ENCODE measurements at places on chromosomes 13 and 19. TPM values are rescaled to one million over a fixed set of nuclear protein-coding genes. Genes with fewer than 3 reads are reported as not detected.

The SYNE4 gene
- total RNA-seq, result 3.4 TPM

The CYP4F8 gene
- total RNA-seq, result not detected

The NTF4 gene
- total RNA-seq, result not detected

The EGLN2 gene
- total RNA-seq, result 178 TPM

The RPL18 gene
- 2,217 TPM for total RNA-seq

The SYDE1 gene
- total RNA-seq, result not detected

The ZNF550 gene
- total RNA-seq, result 38.1 TPM

The CEACAM3 gene
- not detected for total RNA-seq

GRCh38 chr13:26280295-26280694 is 26.4 kb downstream of the CDK8 start:
- no peaks in the 10 kb centered on the region for H3K4me1 ChIP-seq
- DNase-seq, result no peak
- no peaks in the 10 kb centered on the region for H3K27me3 ChIP-seq
- peaks cover 3% of the 10 kb centered on the region for H3K36me3 ChIP-seq
- no peak overlapping the region for H3K4me3 ChIP-seq
- H3K27ac ChIP-seq, result no peak overlapping the region

DNA sequence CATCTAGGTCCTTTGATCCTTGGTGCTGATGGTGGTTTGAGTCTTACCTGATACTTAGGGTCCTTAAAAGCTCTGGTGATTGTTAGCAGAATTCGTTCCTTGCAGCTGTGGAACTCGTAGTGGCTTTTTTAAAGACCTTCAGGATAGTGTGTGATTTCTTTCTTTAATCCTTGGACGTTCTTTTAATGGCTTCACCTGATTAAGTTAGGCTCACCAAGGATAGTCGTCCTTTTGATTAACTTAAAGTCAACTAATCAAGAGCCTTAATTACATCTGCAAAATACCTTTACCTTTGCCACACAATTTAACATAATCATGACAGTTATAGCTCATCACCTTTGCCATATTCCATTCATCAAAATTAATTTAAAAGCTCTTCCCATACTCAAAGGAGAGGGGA is 1807.7 kb downstream of the OLFM4 start:
- no peaks in the 10 kb centered on the region for H3K4me1 ChIP-seq
- no peaks in the 10 kb centered on the region for H3K27me3 ChIP-seq
- no peaks in the 10 kb centered on the region for H3K36me3 ChIP-seq
- H3K27ac ChIP-seq, result no peak overlapping the region
- DNase-seq, result no peak
- no peak overlapping the region for H3K4me3 ChIP-seq

GRCh38 chr19:2461751-2462634 is 5.2 kb upstream of the LMNB2 start:
- H3K27me3 ChIP-seq, result peaks cover 10% of the 10 kb centered on the region
- DNase-seq, result peak; percentile 66
- no peaks in the 10 kb centered on the region for H3K36me3 ChIP-seq
- peaks cover 10% of the 10 kb centered on the region for H3K4me1 ChIP-seq
- peak overlapping the region; percentile 47 for H3K4me3 ChIP-seq

GRCh38 chr19:34155686-34156085 is 16.6 kb upstream of the LSM14A start:
- H3K36me3 ChIP-seq, result no peaks in the 10 kb centered on the region
- H3K27me3 ChIP-seq, result no peaks in the 10 kb centered on the region
- no peaks in the 10 kb centered on the region for H3K4me1 ChIP-seq
- no peak overlapping the region for H3K27ac ChIP-seq
- DNase-seq, result no peak

DNA sequence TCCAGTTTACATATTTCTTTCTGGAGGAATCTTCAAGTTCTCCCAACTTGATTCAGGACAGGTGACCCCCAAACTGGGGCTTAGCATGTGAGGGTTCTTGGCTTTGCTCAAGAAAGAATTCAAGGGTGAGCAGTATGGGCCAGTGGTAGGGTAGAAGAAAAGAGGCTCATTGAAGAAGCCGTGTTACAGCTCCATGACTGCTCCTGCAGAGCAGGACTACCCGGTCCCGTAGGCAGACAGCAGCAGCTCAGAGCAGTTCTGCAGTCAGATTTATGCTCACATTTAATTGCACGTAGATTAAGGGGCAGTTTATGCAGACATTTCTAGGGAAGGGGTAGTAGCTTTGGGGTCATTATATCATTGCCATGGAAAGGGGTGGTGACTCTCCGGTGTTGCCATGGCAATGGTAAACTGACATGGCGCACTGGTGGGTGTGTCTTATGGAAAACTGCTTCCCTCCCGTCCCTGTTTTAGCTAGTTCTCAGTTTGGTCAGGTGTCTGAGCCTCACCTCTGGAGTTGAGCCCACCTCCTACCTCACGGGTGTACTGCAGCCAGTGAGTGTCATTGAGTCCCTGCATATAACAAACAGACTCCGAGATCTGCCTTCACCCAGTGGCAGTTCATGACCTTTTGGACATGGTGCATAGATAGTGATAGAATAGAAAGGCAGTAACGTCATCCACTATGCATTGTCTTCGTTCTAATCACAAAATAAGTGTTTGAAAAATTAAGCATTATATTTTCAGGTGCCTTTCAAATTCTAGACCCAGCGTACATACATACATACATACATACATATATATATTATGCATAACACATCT is 16.0 kb upstream of the ZNF792 start:
- no peak overlapping the region for H3K4me3 ChIP-seq
- H3K27ac ChIP-seq, result no peak overlapping the region
- H3K27me3 ChIP-seq, result peaks cover 3% of the 10 kb centered on the region

- H3K27me3 ChIP-seq, result peaks cover 8% of the 10 kb centered on the region
- no peaks in the 10 kb centered on the region for H3K36me3 ChIP-seq
- DNase-seq, result peak; percentile 42
- no peak overlapping the region for H3K4me3 ChIP-seq
These were observed 26.6 kb downstream of the CD70 start for GRCh38 chr19:6564393-6564792.

- no peaks in the 10 kb centered on the region for H3K36me3 ChIP-seq
- H3K27ac ChIP-seq, result no peak overlapping the region
- no peaks in the 10 kb centered on the region for H3K27me3 ChIP-seq
- no peak overlapping the region for H3K4me3 ChIP-seq
- no peak for DNase-seq
- peaks cover 11% of the 10 kb centered on the region for H3K4me1 ChIP-seq
These were observed 57.1 kb upstream of the RANBP3 start for GRCh38 chr19:6035026-6035425.

DNA sequence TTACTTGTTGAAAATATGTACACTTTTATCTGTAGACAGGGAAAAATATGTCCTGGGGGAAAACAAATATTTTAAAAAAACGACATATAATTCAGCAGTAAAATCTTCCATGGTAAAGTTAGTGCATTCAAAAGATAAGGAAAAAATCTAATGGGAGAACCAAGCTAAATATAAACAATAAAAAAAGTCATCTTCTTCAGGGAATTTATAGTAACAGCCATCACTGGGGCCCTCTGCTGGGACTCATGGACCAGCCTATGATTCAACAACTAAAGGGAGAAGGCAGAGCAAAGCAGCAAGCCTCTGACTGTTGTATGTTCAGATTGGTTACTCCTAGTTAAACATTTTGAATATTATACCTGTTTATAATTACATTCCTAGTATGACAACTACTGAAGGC is 93.0 kb downstream of the ITGBL1 start:
- H3K36me3 ChIP-seq, result no peaks in the 10 kb centered on the region
- no peaks in the 10 kb centered on the region for H3K4me1 ChIP-seq
- no peak overlapping the region for H3K4me3 ChIP-seq
- no peaks in the 10 kb centered on the region for H3K27me3 ChIP-seq
- H3K27ac ChIP-seq, result no peak overlapping the region

- no peak overlapping the region for H3K27ac ChIP-seq
- no peak overlapping the region for H3K4me3 ChIP-seq
- H3K36me3 ChIP-seq, result no peaks in the 10 kb centered on the region
- H3K4me1 ChIP-seq, result no peaks in the 10 kb centered on the region
- no peak for DNase-seq
These were observed 1218.8 kb upstream of the ATXN8OS start for GRCh38 chr13:68888832-68889231.

DNA sequence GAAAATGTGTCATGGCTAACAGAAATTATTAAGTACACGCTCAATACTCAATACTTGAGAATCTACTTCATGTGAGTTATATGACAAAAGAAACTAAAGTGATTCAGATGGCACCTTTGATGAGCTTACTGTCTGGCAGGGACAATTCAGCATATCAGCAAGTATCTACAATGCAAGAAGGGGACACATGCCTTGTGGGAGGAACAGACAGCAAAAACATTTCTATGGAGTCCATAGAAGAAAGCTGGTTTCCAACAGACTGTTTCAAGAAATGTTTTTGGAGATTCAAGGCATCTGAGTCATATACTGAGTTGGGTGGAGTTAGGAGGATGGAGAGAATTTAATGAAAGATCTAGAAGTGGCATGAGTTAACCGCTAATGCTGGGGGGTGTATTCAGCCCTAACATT is 54.7 kb downstream of the MBNL2 start:
- no peak overlapping the region for H3K4me3 ChIP-seq
- DNase-seq, result no peak
- no peaks in the 10 kb centered on the region for H3K27me3 ChIP-seq
- H3K4me1 ChIP-seq, result peaks cover 11% of the 10 kb centered on the region
- no peak overlapping the region for H3K27ac ChIP-seq

DNA sequence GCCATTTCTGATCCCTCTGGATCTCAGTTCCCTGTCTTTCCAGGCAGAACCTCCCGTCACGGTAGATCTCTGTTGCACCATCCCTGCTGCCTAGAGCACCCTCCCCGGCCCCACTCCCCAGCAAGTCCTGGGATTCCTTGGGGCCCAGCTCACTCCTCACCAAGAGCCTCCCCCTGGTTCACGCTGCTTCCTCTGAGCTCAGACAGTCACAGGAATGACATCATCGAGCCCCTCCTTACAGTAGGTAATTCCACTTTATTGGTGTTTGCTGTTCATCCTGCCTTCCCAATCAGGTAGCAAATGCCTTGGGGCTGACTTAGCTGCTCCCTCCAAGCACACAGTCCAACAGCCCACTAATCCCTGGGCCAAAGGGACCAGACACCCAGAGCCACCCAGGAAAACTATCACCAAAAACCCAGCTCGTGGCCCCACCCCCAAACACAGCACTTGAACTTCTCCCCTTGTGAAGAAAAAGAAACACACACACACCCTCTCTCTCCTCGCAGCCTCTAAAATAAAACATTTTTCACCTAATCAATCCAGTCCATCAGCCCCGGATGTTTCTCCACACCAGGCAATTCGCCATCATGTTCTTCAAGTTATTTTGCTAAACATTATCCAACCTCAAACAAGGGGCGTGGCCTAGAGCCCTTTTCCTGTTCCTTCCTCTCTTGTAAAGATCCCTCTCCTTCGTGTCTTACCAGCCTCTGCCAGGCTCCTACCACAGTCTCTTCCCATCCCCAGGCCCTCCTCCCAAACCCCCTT is 2.5 kb downstream of the NAPA start:
- no peaks in the 10 kb centered on the region for H3K27me3 ChIP-seq
- no peak for DNase-seq
- no peaks in the 10 kb centered on the region for H3K36me3 ChIP-seq
- H3K4me3 ChIP-seq, result no peak overlapping the region
- peaks cover 31% of the 10 kb centered on the region for H3K4me1 ChIP-seq

DNA sequence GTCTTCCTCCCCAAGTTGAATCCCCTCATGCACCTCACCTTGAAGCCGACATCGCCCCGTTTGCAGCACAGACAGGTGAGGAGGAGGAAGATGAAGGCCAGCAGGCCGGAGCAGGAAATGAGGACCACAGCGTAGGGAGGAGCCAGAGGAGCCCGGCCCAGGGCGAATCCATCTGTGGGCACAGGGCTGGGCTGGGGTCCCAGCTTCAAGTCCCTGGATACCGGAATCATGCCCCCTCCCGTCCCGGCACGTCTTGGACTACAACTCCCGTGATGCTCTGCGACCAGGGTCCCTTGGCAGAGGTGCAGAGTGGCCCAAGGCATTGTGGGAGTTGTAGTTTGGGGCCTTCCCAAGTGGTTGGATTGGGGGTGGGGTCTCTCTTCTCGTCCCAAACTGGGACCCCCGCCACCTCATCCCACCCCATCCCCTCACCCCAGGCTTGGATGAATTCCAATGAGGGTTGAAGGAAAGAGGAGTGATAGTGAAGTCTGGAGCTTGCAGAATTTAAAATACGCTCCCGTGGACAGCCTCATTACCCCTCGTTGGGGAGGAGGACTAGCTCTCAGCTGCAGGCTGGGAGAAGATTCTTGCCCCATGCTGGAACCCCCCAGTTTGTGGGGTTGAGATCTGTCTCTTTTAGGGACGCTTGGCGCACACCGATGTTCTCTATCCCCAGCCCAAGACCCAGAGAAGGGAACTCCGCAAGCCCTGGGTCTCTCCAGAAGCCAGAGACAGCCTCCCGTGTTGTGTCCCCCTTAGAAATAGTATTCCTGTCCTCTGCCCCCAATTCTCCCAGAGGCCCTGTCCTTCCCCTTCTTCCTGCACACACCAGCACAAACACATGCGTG is 990 bp downstream of the LMTK3 start:
- H3K4me3 ChIP-seq, result peak overlapping the region; percentile 34
- H3K27ac ChIP-seq, result no peak overlapping the region
- peaks cover 22% of the 10 kb centered on the region for H3K27me3 ChIP-seq
- H3K4me1 ChIP-seq, result peaks cover 28% of the 10 kb centered on the region

GRCh38 chr19:16320987-16321386 is 3.6 kb upstream of the KLF2 start:
- no peak for DNase-seq
- peaks cover 3% of the 10 kb centered on the region for H3K36me3 ChIP-seq
- H3K4me1 ChIP-seq, result peaks cover 54% of the 10 kb centered on the region
- H3K4me3 ChIP-seq, result no peak overlapping the region
- no peaks in the 10 kb centered on the region for H3K27me3 ChIP-seq

- no peaks in the 10 kb centered on the region for H3K27me3 ChIP-seq
- H3K4me3 ChIP-seq, result peak within 1 kb of the TSS; percentile 87
- no peaks in the 10 kb centered on the region for H3K36me3 ChIP-seq
- H3K27ac ChIP-seq, result peak within 1 kb of the TSS; percentile 83
These were observed at the start of gene SPINT2 for GRCh38 chr19:38264486-38265212. SPINT2 (plus strand) TSS chr19:38264573; CDS start chr19:38264893, 320 bp downstream.

GRCh38 chr13:59211606-59212005 is 952.1 kb downstream of the DIAPH3 start:
- H3K4me1 ChIP-seq, result no peaks in the 10 kb centered on the region
- no peak for DNase-seq
- H3K27me3 ChIP-seq, result no peaks in the 10 kb centered on the region
- no peaks in the 10 kb centered on the region for H3K36me3 ChIP-seq
- no peak overlapping the region for H3K27ac ChIP-seq
- no peak overlapping the region for H3K4me3 ChIP-seq
